ENCODE measurements at places on chromosomes 1 and 21.

DNA sequence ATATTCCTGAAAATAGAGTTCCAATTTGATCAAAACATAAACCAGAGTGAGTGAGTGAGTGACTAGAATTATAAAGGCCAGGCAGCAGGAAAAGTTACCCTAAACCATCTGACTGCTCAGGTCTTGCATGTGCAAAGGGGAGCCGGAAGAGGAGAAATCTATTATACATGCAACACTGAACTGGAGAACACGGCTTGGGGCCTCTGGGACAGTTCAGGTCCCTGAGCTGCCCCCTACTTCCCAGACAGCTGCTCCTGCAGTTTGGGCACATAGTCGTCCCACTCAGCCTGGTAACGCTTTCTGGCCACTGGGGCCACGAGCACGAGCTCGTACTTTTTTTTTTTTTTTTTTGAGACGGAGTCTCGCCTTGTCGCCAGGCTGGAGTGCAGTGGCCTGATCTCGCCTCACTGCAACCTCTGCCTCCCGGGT is 40.1 kb downstream of the PTPRC start:
- peaks cover 55% of the 10 kb centered on the region for H3K4me1 ChIP-seq
- H3K27ac ChIP-seq = no peak overlapping the region
- H3K27me3 ChIP-seq = no peaks in the 10 kb centered on the region
- DNase-seq = no peak
- no peak overlapping the region for H3K4me3 ChIP-seq
- H3K36me3 ChIP-seq = no peaks in the 10 kb centered on the region

- H3K36me3 ChIP-seq = no peaks in the 10 kb centered on the region
- H3K4me1 ChIP-seq = no peaks in the 10 kb centered on the region
- no peak overlapping the region for H3K27ac ChIP-seq
- DNase-seq = no peak
Observed at GRCh38 chr1:82718719-82719419, 918.1 kb downstream of the ADGRL2 start.

GRCh38 chr1:186770421-186770820 is 58.3 kb upstream of the PLA2G4A start:
- H3K27me3 ChIP-seq = peaks cover 8% of the 10 kb centered on the region
- H3K4me1 ChIP-seq = no peaks in the 10 kb centered on the region
- no peaks in the 10 kb centered on the region for H3K36me3 ChIP-seq
- DNase-seq = no peak
- no peak overlapping the region for H3K4me3 ChIP-seq

DNA sequence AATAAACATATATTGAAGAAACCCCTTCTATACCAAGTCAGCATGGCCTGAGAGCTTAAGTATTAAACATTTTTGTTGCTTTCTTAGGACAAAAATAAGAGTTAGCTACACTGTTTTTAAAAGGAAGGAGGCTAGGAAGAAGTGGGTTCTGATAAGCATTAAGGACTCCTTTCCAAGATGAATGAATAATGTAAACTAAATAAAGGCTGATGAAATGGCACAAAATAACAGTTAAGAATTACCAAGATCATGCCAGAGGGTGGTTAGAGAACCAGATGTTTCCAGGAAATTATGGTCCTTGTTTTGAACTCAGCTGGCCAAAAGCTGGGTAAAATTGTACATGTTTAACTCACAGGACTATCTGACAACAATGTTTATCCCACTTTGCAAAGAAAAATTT is 114.1 kb upstream of the ETS2 start:
- no peaks in the 10 kb centered on the region for H3K4me1 ChIP-seq
- peaks cover 36% of the 10 kb centered on the region for H3K27me3 ChIP-seq
- H3K27ac ChIP-seq = no peak overlapping the region
- H3K4me3 ChIP-seq = no peak overlapping the region
- H3K36me3 ChIP-seq = no peaks in the 10 kb centered on the region
- DNase-seq = no peak

GRCh38 chr1:8083739-8084484 is 57.8 kb upstream of the ERRFI1 start:
- no peaks in the 10 kb centered on the region for H3K27me3 ChIP-seq
- H3K36me3 ChIP-seq = no peaks in the 10 kb centered on the region
- 0 out of 2 replicates have a peak overlapping the region, but pooled peaks have one; percentile 1 for H3K4me3 ChIP-seq
- H3K4me1 ChIP-seq = peaks cover 28% of the 10 kb centered on the region

GRCh38 chr1:19564366-19564765 is 79.0 kb upstream of the CAPZB start:
- no peaks in the 10 kb centered on the region for H3K27me3 ChIP-seq
- DNase-seq = no peak
- H3K36me3 ChIP-seq = no peaks in the 10 kb centered on the region
- H3K4me1 ChIP-seq = peaks cover 31% of the 10 kb centered on the region
- H3K27ac ChIP-seq = peak overlapping the region; percentile 84
- no peak overlapping the region for H3K4me3 ChIP-seq

DNA sequence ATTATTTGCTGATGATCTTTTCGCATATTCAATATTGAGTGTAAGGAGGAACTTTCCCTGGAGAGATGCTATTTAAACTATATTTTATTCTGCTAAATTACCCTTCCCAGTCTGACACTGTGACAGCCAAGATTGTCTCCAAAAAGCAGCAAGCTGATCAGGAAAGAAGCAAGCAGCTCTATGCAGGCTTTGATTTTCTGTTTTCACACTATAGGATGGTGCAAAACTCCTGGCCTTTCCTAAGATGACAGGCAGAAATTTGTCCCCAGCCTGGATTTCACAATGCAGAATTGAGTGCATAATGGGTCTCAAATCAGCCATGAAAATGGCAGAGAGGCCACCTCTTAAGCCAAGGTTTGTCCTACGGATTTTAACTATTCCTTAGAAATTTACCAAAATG is 1.1 kb downstream of the SGIP1 start:
- H3K36me3 ChIP-seq = no peaks in the 10 kb centered on the region
- H3K27me3 ChIP-seq = no peaks in the 10 kb centered on the region
- H3K27ac ChIP-seq = no peak overlapping the region
- 0 out of 2 replicates have a peak, but pooled peaks cover 7% of the 10 kb centered on the region for H3K4me1 ChIP-seq
- no peak for DNase-seq

GRCh38 chr1:64405833-64406232 is 64.1 kb upstream of the CACHD1 start:
- no peak overlapping the region for H3K4me3 ChIP-seq
- H3K27ac ChIP-seq = no peak overlapping the region
- no peaks in the 10 kb centered on the region for H3K27me3 ChIP-seq
- no peaks in the 10 kb centered on the region for H3K36me3 ChIP-seq

DNA sequence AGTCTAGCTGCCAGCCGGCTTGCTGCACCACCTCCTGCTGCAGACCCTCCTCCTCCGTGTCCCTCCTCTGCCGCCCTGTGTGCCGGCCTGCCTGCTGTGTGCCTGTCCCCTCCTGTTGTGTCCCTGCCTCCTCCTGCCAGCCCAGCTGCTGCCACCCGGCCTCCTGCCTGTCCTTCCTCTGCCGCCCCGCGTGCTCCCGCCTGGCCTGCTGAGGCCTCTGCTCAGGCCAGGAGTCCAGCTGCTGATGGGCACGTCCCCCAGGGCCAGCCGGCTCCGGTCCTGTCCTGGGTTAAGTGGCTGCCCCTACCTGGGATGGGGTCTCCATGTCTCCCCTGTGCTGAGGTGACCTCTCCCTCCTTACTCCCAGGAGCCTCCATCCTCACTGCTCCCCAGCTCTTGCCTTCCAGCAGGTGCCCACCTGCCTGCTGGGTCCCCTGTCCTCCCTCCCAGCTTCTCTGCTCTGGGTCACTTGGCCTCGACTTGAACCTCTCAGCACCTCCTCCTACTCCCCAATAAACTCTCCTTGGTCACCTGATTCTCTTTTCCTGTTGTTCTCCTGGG is 870 bp downstream of the KRTAP10-8 start:
- no peaks in the 10 kb centered on the region for H3K4me1 ChIP-seq
- no peak overlapping the region for H3K27ac ChIP-seq
- no peaks in the 10 kb centered on the region for H3K27me3 ChIP-seq
- no peaks in the 10 kb centered on the region for H3K36me3 ChIP-seq
- no peak for DNase-seq

DNA sequence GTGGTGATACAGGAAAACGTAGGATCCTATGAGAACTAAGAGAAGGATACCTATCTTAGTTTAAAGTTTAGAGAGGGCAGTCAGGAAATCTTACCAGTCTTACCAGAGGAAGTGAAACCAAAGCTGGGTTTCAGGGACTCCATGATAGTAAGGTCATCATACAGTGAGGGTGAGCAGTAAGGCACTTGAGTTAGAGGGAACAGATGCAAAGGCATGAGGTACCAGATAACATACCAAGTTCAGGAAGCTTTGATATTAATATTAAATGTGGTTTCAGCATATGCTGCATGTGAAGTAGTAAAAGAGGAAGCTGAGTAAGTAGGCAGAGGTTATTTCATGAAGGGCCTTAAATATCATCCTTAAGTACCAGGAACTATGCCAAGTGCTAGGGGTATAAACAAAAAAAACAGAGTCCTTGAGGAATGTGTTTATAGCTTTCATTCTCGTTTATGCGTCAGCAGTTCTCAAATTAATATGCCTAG is 16.9 kb downstream of the ATG4C start:
- H3K4me3 ChIP-seq = no peak overlapping the region
- peak; percentile 1 for DNase-seq
- H3K4me1 ChIP-seq = no peaks in the 10 kb centered on the region
- no peak overlapping the region for H3K27ac ChIP-seq
- H3K36me3 ChIP-seq = no peaks in the 10 kb centered on the region

GRCh38 chr1:108645564-108646184 is 15.2 kb downstream of the HENMT1 start:
- H3K4me3 ChIP-seq = no peak overlapping the region
- H3K4me1 ChIP-seq = peaks cover 8% of the 10 kb centered on the region
- H3K36me3 ChIP-seq = no peaks in the 10 kb centered on the region
- H3K27me3 ChIP-seq = no peaks in the 10 kb centered on the region

- DNase-seq = peak; percentile 77
- H3K36me3 ChIP-seq = no peaks in the 10 kb centered on the region
- no peak overlapping the region for H3K4me3 ChIP-seq
- H3K4me1 ChIP-seq = no peaks in the 10 kb centered on the region
- no peaks in the 10 kb centered on the region for H3K27me3 ChIP-seq
Observed at GRCh38 chr1:10755970-10756521, 40.4 kb downstream of the CASZ1 start.

- no peak overlapping the region for H3K4me3 ChIP-seq
- H3K36me3 ChIP-seq = no peaks in the 10 kb centered on the region
- peaks cover 31% of the 10 kb centered on the region for H3K4me1 ChIP-seq
- no peaks in the 10 kb centered on the region for H3K27me3 ChIP-seq
- no peak overlapping the region for H3K27ac ChIP-seq
Observed at GRCh38 chr21:28767523-28767922, 225.2 kb downstream of the LTN1 start.
